Erythroblast (primary cell): ENCODE measurements at places on chromosomes 1 and 21.

DNA sequence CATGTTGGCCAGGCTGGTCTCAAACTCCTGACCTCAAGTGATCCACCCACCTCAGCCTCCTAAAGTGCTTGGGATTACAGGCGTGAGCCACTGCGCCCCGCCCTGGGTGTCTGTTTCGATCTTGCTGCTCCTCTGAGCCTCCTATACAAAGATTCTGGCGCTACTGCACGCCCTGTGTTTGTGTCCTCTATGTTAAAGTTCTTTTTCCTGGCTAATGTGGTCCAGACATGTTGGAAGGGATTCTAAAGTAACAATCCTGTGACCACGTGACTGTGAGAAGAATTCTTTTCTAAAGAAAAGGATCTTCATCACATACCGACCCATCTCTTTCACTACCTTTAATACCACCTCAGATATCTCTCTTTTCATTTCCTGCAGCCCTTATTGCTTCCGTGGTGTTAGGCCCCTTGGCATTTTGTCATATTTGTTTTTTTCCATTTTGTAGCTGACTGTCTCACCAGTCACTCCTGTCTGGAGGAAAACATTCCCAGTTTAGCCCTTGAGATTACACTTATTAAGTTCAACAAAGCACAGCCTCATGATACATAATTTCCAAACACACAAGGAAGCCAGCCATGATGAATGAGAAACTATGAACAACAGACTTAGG is 27.2 kb upstream of the ENO1 start:
- DNase-seq, result no peak

GRCh38 chr21:29215709-29216108 is 83.0 kb upstream of the BACH1 start:
- no peak for DNase-seq

DNA sequence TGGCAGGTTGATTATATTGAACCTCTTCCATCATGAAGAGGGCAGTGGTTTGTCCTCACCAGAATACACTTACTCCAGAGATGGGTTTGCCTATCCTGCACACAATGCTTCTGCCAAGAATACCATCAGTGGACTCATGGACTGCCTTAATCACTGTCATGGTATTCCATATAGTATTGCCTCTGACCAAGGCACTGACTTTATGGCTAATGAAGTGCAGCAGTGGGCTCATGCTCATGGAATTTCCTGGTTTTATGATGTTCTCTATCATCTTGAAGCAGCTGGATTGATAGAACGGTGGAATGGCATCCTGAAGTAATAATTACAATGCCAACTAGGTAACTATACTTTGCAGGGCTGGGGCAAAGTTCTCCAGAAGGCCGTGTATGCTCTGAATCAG is 16.6 kb upstream of the GBP6 start:
- no peak for DNase-seq

- no peak for DNase-seq
These were observed 97.6 kb downstream of the EPHB2 start for GRCh38 chr1:22808186-22808675.

DNA sequence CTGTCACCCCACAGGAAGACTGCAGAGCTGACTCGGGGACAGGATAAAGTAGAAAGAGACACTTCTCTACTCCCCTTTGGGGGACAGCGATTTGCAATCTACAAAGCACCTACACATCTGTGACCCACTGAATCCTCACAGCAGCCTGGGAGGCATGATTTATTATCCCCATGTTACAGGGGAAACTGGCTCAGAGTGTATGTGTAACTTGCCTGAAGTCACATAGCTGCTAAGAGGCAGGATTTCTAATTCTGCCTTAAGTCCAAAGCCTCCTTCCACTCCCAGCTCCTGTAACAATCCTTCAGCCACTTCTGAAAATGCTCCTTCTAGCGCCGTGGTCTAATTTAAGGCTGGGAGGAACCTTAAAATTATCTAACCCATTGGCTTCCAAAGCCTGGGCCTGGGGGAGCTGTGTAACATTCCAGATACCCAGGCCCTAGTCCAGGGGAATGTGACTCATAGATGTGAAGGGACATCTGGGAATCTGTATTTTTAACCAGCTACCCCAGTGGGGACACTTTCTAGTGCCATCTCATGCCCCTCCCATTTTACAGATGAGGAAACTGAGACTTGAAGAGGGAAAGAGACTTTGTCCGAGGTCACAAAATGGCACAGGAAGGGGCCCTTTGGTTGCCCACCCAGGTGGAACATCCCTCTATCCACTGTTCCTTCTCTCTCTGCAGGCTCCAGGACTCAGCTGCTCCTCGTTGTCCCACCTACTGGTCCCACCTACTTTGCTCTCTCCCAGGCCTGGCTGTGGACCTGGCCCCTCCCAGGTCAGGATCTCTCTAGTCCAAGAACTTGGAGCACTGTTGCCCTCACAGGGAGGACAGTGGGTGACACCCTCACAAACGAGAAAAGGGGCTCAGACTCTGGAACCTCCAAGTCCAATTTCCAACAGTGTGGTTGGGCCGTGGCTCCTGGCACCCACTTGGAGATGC is 48.9 kb downstream of the AHDC1 start:
- DNase-seq, result no peak

GRCh38 chr1:76639181-76639580 is 228.1 kb upstream of the ST6GALNAC5 start:
- DNase-seq, result no peak

- no peak for DNase-seq
These were observed 20.1 kb downstream of the FMO3 start for GRCh38 chr1:171110621-171111326.

DNA sequence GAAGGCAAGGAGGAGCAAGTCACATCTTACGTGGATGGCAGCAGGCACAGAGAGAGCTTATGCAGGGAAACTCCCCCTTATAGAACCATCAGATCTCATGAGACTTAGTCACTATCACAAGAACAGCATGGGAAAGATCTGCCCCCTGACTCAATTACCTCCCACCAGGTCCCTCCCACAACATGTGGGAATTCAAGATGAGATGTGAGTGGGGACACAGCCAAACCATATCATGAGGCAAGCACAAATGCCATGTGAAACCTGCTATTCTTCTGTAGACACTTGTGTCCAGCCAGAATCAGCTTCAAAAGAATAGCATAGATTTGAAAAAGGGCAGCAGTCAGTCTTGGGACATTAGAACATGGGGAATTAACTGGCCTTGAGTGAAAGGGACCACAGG is 32.2 kb upstream of the UBE2U start:
- DNase-seq, result no peak

- no peak for DNase-seq
These were observed 1.3 kb downstream of the AMIGO1 start for GRCh38 chr1:109508001-109508872.

- peak; percentile 62 for DNase-seq
These were observed 623 bp downstream of the CAPN2 start for GRCh38 chr1:223712850-223713474.
